Small intestine (tissue), 16 donors: ENCODE measurements at places on chromosomes 4 and X. TPM values are rescaled to one million over a fixed set of nuclear protein-coding genes. Genes with fewer than 3 reads are reported as not detected.
A peak's percentile ranks its signal among the peaks of the same experiment; 100 is the strongest.

Gene BEX1
- 22.9 TPM for polyA plus RNA-seq

- DNase-seq, result no peak
Measured at GRCh38 chr4:10743357-10743756, 58.8 kb upstream of the CLNK start.

DNA sequence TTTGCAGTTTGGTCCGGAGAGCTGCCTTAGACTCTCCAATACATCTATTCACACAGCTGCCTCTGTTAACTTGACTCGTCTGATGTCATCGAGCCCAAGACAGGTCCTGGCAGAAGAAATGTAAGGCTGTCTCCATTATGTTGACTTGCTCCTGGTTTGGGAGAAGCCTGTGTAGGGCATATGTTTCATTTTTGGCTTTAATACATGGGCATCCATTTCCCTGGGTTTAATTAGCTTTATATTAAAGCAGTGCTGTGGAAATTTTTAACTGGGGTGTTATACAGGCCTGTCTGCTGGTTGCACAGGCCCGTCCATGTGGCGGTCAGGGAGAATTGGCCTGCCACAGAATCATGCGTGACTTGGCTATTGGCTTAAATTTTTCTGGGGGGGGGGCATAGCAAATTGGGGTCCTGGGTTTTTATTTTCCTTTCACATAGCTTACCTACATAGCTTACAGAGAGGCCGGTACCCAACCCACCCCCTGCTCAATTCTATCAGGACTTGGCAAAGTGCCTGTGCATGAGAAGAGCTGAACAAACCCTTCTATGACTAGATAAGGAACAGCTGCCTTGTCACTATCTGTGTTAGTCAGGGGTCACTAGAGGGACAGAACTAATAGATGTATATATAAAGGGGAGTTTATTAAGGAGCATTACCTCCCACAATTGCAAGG lies 123.5 kb upstream of the WDR1 start:
- no peak for DNase-seq

- DNase-seq, result peak; percentile 68
Measured at GRCh38 chr4:15109600-15109999, 107.3 kb downstream of the CPEB2 start.

DNA sequence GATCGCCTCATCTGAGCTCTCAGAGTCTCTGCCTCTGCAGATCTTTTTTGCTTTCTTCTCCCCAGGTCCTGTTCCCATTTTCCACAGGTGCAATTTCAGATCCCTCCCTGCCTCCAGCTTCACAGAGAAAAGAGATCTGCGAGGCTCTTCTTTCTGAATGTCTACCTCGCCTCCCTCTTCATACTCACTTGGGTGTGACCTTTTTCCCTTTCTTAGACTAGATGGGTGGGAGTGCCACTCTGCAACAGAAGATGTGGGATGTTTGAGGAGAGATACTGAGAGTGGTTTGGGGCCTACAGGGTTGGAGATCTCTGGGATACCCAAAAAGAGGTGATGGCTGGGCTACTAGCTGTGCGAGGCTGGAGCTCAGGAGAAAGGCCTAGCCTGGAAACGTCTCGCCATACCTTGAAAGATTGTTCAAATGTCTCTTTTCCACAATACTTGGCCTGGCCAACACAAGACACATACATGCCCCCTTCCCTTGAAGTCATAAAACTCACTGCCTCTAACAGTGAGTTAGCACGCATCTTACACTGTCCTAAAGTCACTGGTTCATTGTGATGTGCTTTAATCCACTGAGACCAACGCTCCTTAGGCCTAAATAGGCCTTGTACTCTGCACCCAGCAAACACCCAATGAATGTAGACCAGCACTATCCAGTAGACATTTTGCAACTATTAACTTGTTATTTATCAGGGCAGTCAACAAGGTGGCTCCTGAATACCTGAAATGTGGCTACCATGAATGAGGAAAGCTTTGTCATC lies 33.6 kb downstream of the IRF2 start:
- DNase-seq, result no peak

- no peak for DNase-seq
Measured at GRCh38 chr4:3516061-3516835, 16.0 kb downstream of the LRPAP1 start.

Gene NLGN4X
- polyA plus RNA-seq, result 4.7 TPM

DNA sequence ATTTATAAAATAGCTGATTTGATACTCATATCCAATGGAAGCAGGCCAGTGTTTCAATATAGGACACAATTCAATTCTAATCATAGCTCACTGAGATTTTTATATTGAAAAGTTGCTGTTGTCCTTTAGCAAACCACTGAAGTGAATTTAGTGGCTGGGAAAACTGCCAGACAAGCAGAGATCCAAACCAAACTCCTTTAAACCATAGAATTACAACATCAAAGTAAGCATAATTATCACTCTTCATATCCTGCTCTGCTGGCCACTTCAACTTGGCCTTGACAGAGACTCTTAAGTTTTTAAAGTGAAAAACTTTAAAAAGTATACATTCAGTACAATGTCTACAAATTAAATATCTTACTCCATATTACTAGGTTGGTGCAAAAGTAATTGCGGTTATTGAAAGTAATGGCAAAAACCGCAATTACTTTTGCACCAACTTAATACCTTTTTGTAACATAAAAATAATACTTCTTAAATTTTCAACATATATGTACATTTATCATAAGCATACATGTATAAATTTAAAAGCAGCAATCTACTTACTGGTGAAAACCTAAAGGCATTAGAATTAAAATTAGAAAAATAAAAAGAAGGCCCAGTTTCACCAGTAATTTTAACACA lies 433.0 kb downstream of the PCDH10 start:
- no peak for DNase-seq

Gene KIT
- polyA plus RNA-seq, result 0.54 TPM

- peak; percentile 27 for DNase-seq
Measured at GRCh38 chr4:11842620-11843263, 414.0 kb upstream of the HS3ST1 start.

DNA sequence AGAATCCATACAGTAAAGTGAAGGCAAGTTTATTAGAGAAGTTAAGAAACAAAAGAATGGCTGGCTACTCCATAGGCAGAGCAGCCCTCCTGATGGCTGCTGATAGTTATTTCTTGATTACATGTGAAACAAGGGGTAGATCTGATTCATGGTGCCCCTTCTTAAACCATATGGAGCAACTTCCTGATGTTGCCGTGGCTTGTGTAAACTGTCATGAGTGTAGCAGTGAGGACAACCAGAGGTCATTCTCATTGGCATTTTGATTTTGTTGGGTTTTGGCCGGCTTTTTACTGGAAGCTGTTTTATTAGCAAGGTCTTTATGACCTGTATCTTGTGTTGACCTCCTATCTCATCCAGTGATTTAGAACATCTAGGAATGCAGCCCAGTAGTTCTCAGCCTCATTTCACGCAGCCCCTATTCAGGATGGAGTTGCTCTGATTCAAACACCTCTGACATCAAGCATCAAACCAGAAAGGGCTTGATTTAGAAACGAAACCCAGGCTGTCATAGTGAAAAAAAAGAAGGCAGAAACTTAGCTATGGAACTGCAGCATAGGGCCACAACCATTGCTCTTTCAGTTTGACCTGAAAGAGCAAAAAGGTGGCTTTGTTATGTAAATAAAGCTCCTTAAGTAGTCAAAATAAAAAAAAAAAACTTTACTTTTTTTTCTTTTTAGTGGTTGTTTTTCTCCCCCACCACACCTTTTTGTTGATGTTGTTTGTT lies 37.8 kb downstream of the SPCS3 start:
- DNase-seq, result no peak

Gene CT47C1
- not detected for polyA plus RNA-seq

- DNase-seq, result no peak
Measured at GRCh38 chrX:123665197-123665596, 67.7 kb downstream of the THOC2 start.

Gene LRP2BP
- 0.22 TPM for polyA plus RNA-seq

- DNase-seq, result no peak
Measured at GRCh38 chrX:46876901-46877300, 35.3 kb upstream of the JADE3 start.

Gene MAP3K15
- 0.19 TPM for polyA plus RNA-seq

DNA sequence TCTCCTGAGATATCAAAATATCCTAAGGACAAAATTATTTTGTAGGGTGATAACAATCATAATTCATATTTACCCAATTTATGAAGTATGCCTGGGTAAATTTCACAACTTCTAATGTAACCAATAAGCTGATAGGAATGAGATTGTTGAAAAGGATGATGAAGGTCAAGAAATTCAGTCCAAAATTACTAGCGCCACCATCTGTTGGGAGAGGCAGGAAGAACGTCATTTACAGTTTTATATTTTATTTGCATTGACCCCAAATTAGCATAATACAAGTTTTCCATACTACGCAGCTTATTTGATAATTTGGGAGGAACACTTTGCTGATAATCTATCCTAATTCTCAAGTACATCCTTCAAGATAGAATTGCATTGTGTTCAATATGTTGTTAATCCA lies 78.7 kb downstream of the ATP8A1 start:
- no peak for DNase-seq

Gene P2RY8
- polyA plus RNA-seq, result 0.22 TPM

GRCh38 chr4:15755321-15756155 lies 22.6 kb upstream of the CD38 start:
- DNase-seq, result no peak

Gene ODAPH
- not detected for polyA plus RNA-seq

Gene NUP62CL
- 1.6 TPM for polyA plus RNA-seq

Gene TXK
- 0.54 TPM for polyA plus RNA-seq

DNA sequence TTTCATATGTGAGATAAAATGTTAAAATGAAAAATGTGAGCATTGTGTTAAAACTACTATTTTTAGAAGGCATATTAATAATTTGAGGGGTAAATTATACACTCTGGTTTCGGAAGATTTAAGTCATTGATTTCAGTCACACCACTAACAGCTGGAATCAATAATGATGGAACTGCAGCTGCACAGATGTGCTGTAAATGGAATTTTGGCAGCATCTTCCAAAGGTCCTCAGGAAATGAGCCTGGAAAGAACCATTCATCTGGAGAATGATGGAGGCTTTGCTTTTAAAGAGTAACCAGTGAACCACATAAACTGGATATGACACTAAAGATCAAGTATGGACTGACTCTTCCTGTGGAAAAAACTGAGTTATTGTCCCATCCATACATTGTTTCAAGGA lies 759.0 kb upstream of the EPHA5 start:
- no peak for DNase-seq

DNA sequence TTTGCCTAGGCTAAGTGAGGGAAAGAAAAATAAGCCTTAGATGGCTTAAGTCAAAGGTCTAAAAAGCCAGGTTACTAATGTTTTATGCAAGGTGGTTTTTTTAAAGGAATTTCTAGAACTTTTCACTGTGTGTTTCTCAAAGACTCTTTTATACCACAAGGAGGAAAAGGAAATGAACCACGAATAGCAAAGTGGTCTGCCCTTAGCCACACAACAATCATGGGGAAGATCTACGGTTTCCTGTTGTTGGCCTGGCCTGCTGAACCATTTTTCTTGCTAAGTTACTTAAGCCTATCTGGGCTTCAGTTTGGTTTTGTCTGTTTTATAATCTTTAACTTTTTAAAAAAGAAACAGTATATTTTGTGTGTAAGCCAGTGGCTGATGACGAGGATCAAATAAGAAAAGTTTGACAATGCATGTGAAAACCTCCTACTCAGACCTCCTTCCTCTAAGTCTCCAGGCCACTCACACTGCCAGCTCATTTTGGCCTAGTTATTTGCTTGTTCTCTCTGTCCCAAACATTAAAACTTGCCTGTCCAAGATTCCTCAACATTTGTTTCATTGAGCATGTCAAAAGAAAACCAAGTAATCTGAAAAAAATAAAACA lies 56.7 kb upstream of the COL25A1 start:
- peak; percentile 6 for DNase-seq

Gene DUSP9
- polyA plus RNA-seq, result not detected

DNA sequence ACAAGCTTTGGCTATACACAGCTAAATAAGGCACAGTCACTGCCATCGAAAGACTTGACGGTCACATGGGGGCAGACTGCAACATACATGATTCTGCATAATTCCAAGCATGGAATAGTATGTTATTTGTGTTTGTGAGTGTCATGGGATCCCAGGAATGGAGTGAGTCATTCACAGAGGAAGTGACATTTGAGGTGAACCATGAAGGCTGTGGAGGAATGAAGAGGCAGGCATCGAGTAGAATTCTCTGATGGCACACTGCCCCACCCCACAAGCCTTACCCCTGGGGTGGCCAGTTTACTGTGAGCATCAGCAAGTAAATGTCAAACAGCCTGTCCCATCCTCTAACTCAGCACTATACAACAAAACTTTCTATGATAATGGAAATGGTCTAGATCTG lies 619.7 kb downstream of the MID1IP1 start:
- no peak for DNase-seq

Gene MAGEB2
- not detected for polyA plus RNA-seq

Gene SHOX
- not detected for polyA plus RNA-seq

DNA sequence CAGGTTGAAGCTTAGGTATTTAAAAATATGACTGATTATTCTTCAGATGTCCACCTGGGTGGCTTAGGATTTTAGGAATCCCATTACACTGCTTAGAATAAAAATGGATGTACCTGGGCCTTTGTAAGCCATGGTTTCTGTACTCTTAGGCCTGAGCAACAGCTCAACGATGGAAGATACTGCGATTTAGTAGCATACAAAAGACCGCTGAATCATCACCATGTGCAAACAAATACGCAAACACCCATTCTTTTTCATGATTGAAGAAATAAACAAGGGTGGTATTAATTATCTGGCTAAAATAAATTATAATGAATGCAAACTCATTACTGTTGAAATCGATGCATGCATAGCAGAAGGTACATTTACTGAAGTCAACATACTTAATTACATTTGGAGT lies 188.9 kb downstream of the ZNF330 start:
- DNase-seq, result no peak
